K562 (cell line): ENCODE measurements at places on chromosomes 1 and 21.

- H3K36me3 ChIP-seq = peaks cover 20% of the 10 kb centered on the region; the same call in 1 of the 3 replicates
- H3K4me3 ChIP-seq = no peak overlapping the region
- no peaks in the 10 kb centered on the region for H3K4me1 ChIP-seq
These were observed 20.2 kb upstream of the RABGGTB start for GRCh38 chr1:75765697-75766355.

- H3K36me3 ChIP-seq = no peaks in the 10 kb centered on the region
- DNase-seq = no peak
- H3K27ac ChIP-seq = no peak overlapping the region
These were observed 127.1 kb upstream of the PKN2 start for GRCh38 chr1:88557014-88557413.

GRCh38 chr1:161973924-161974845 is 49.5 kb downstream of the OLFML2B start:
- H3K27ac ChIP-seq = no peak overlapping the region
- peaks cover 6% of the 10 kb centered on the region; the same call in 2 of the 3 replicates for H3K4me1 ChIP-seq
- peaks cover 14% of the 10 kb centered on the region for H3K27me3 ChIP-seq

GRCh38 chr1:203828002-203828401 is 32.6 kb downstream of the ZBED6 start:
- H3K4me3 ChIP-seq = no peak overlapping the region
- no peak overlapping the region for H3K27ac ChIP-seq
- no peaks in the 10 kb centered on the region for H3K4me1 ChIP-seq
- H3K27me3 ChIP-seq = no peaks in the 10 kb centered on the region
- no peak for DNase-seq

- H3K4me1 ChIP-seq = peaks cover 53% of the 10 kb centered on the region
- DNase-seq = peak; percentile 93
These were observed at the start of gene CELSR2 for GRCh38 chr1:109248797-109249629. Gene CELSR2 (plus strand): TSS chr1:109249539. CDS start chr1:109250080, 541 bp downstream.

DNA sequence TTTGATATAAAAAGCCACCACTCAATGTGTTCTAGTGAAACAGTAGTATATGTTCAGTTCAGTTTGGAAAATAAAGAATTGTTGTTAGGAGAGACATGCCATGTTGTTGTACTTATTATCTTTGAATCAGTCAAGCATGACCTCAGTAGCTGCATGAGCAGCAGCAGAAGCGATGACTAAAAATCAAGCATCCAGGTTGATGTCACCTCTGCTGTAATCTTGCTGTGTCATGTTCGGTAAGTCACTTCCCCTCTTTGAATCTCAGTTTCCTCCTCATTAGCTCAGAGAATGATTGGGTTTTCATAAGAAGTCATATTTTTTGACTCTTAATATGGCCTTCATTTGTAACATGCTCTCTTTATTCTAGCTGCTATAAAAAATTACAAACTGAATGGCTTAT is 428.4 kb upstream of the B3GALT2 start:
- H3K27me3 ChIP-seq = no peaks in the 10 kb centered on the region
- H3K36me3 ChIP-seq = no peaks in the 10 kb centered on the region
- no peak overlapping the region for H3K4me3 ChIP-seq
- H3K4me1 ChIP-seq = no peaks in the 10 kb centered on the region
- DNase-seq = no peak
